ENCODE measurements at places on chromosomes 7 and 10.

DNA sequence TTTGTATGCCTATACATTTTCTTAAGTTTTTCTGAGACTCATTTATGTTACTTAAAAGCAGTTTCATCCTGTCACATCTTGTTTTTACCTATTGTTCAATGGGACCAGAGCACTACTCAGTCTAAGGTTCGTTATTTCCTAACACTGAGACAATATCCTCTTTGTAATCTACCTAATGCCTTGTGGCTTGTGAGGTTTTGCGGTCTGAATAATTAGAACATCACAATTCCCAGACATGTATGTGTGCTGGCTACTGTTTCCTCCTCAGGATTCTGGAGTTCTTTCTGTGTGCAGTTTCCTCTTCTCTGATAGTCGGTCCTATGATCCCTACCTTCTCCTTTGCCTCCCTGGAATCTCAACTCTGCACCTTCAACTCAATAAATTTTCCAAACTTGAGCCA is 620.2 kb downstream of the ANKRD7 start:
- no peak for DNase-seq

DNA sequence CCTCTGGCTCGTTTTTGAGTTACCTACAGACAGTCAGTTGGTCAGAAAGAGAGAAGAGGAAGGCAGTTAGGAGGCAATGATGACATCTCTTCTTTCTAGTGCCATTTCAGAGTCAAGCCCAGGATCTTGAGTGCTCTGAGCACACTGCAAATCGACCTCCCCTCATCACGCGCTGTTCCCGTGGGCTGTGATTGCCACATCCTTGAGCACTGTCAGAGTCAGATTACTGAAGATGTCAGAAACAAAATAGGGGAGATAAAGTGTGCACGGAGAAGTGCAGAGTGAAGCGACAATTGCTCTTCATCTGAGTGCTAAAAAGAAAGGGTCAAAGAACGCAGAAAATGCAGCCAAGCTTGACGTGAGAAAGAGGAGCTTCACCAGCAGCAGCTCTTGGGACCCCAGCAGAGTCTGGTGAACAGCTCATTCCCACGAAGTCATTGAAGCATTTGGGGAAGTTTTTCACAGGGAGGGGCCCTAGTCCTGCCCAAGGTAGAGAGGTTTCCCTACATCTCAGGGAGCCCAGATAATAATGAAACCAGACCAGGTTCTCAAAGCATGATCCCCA is 661.7 kb upstream of the AUTS2 start:
- no peak for DNase-seq

DNA sequence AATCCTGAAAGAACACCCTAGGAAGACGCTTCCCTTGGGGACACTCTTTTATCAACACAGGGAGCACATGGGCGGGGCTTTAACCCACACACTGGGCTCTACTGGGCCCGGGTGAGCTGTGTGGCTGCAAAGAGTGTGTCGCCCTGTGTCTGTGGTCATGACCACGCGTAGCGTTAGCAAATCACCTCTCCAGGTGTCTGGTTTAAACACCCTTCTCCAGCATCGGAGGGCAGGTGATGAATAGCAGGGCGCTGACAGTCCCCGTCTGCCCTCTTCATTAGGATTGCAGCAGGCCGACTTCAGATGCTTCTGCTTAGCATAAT is 127.7 kb downstream of the ADARB2 start:
- no peak for DNase-seq

GRCh38 chr10:111822661-111823060 is 360.9 kb downstream of the GPAM start:
- DNase-seq = no peak

GRCh38 chr10:17644485-17644943 is 563 bp downstream of the STAM start:
- DNase-seq = no peak
